Vagina (tissue), 2 donors: ENCODE measurements at places on chromosomes 2 and 18.

- no peak overlapping the region for H3K4me3 ChIP-seq
- no peaks in the 10 kb centered on the region for H3K4me1 ChIP-seq
- no peak for DNase-seq
- no peak overlapping the region for H3K27ac ChIP-seq
Observed at GRCh38 chr2:43977677-43978375, 18.0 kb downstream of the LRPPRC start.

- H3K27me3 ChIP-seq = no peaks in the 10 kb centered on the region
- no peak overlapping the region for H3K27ac ChIP-seq
- no peaks in the 10 kb centered on the region for H3K36me3 ChIP-seq
- no peak overlapping the region for H3K4me3 ChIP-seq
- no peaks in the 10 kb centered on the region for H3K4me1 ChIP-seq
Observed at GRCh38 chr2:174716785-174717184, 47.5 kb downstream of the CHRNA1 start.

DNA sequence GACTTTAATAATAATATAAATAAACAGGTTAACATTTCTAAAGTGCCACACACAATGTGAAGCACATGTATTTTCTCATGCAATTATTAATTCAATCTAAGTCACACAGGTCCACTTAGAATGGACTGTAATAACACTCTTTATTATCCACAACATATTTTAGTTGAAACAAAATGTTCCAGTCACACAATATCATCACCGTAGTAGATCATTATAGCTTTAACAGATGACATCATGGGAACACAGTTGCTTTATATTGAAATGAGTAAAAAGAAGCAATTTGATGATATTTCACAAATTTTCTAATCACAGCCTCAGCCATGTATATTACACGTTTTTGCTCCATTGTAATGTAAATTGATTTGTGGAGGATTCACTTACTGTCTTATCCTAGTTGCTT is 266.3 kb downstream of the MEIS1 start:
- H3K27me3 ChIP-seq = no peaks in the 10 kb centered on the region
- peaks cover 12% of the 10 kb centered on the region for H3K4me1 ChIP-seq
- no peak for DNase-seq
- no peak overlapping the region for H3K4me3 ChIP-seq
- peak overlapping the region; percentile 27 for H3K27ac ChIP-seq

GRCh38 chr18:46343931-46344372 is 239.8 kb downstream of the HAUS1 start:
- peaks cover 8% of the 10 kb centered on the region for H3K4me1 ChIP-seq
- H3K27ac ChIP-seq = no peak overlapping the region
- no peaks in the 10 kb centered on the region for H3K27me3 ChIP-seq
- H3K4me3 ChIP-seq = no peak overlapping the region

DNA sequence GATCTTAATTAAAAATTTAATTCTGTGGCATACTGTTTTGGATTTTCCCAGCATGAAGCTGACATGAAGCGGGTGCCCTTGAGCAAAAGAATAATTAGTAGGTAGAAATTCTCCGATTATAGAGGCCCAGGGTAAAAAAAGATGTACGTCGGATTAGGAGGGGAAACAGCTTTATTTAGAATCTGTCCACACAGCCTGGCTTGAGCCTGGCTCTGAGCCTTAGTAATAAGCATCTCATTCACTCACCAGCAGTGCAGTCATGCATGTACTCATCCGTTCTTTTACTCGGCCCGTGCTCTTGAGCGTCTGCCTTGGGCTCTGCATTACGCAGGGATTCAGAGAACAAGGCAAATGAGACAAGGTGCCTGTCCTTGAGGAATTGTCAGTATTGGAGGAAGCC is 219.3 kb downstream of the AGAP1 start:
- no peaks in the 10 kb centered on the region for H3K36me3 ChIP-seq
- no peak for DNase-seq
- no peak overlapping the region for H3K27ac ChIP-seq
- no peaks in the 10 kb centered on the region for H3K27me3 ChIP-seq
